ENCODE measurements at places on chromosomes 4 and X. TPM values are rescaled to one million over a fixed set of nuclear protein-coding genes. Genes with fewer than 3 reads are reported as not detected.

The GPRIN3 gene
- 0.06 TPM for total RNA-seq

The SPANXA2 gene
- not detected for total RNA-seq

The LGI2 gene
- not detected for total RNA-seq

The ZNF718 gene
- 8.9 TPM for total RNA-seq

The RPL10 gene
- 4,535 TPM for total RNA-seq

The DGAT2L6 gene
- not detected for total RNA-seq

The FUNDC1 gene
- 22.2 TPM for total RNA-seq

The SSX5 gene
- not detected for total RNA-seq

The SPACA5 gene
- not detected for total RNA-seq

DNA sequence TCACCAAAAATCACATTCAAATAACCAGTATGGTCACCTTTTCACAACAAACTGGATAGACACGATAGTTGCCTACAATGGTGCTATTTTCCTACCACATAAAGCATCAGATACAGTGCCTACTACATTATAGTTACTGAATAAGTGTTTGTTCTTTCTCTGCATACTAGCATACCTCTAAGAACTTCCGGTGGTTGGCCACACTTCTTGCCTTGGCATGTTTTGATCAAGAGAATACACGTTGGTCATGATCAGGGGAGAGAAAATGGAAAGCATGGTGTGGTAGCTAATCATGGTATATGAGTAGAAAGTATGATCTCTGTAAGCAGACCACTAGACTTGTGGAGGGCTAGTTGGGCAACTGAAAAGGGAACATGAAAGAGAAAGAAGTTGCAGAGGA is 322.8 kb upstream of the DIAPH2 start:
- no peak for DNase-seq

GRCh38 chr4:159141193-159141592 is 38.3 kb downstream of the RAPGEF2 start:
- DNase-seq = peak; percentile 86

DNA sequence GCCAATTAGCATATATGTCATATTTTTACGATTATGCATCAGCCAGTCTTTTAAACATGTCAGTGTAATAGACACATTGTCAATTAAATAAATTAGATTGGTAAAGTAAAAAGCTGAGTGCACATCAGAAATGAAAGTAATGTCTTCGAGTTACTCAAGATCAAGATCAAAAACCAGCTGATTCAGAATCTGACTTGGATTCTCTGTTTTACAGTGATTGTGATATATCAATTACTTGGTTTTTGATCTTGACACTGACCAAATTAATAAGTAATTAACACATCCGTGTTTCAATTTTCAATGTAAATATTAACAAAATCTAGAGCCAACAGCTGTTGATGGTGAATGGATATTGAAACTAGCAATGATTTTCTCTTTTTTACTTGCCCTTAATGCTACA is 311.6 kb downstream of the PDGFC start:
- DNase-seq = no peak

DNA sequence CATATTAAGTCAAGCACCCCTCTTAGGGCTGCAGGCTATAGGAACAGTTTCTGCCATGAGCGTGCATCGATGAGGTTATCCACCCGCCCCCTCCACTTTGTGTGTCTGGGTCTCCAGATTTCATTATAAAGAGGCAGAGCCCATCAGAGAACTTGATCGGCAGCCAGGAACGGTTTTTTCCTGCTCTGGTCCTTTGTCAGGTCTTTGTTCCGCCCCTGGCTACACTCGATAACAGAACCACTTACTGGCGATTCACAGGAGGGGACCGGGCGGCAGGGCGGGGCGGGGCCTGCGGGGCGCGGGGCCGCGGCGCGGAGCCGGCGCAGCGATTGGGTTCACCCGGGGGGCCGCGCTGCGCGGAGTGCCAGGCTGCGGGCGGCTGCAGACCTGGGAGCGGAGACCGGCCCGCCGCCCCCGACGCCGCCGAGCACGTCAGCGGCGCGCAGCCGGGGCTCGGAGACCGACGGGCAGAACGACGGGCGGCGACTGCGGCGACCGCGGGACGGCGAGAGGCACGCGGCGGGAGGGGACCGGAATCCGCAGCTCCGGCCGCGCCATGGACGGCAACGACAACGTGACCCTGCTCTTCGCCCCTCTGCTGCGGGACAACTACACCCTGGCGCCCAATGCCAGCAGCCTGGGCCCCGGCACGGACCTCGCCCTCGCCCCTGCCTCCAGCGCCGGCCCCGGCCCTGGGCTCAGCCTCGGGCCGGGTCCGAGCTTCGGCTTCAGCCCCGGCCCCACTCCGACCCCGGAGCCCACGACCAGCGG is at the start of gene SLC10A4:
TSS of gene SLC10A4 (plus strand) at position 338 of the 771 bp plus-strand sequence. CDS start at position 557, 219 bp downstream.
- no peak for DNase-seq

DNA sequence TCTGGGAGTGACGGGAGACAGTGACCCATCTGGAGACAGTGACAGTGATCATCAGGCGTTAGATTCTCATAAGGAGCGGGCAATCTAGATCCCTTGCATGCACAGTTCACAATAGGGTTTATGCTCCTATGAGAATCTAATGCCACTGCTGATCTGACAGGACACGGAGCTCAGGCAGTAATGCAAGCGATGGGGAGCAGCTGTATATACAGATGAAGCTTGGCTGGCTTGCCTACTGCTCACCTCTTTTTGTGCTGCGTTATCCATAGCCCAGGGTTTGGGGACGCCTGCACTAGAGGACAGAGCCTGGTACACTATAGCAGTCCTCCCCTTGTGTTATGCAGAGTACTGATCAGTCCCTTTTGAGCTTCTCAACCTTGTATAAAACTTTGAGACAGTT is 23.5 kb downstream of the NFKB1 start:
- DNase-seq = no peak

GRCh38 chrX:136204571-136204970 is 46.6 kb downstream of the MAP7D3 start:
- DNase-seq = peak; percentile 70

DNA sequence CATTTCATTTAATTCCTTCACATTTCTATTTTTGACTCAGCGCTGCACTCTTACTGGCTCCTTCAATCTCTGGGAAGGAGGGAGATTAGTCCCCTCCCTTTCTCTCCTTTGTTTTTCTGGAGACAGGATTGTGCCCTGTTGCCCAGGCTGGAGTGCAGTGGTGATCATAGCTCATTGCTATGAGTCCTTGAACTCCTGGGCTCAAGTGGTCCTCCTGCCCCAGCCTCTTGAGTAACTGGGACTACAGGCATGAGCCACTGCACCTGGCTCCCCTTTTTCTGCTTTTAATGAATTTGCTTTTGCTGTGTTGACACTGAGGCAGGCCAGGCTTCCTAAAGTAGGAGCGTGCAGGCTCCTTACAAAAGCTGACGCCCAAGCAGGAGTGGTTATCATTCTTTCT is 10.5 kb downstream of the TBC1D14 start:
- no peak for DNase-seq

DNA sequence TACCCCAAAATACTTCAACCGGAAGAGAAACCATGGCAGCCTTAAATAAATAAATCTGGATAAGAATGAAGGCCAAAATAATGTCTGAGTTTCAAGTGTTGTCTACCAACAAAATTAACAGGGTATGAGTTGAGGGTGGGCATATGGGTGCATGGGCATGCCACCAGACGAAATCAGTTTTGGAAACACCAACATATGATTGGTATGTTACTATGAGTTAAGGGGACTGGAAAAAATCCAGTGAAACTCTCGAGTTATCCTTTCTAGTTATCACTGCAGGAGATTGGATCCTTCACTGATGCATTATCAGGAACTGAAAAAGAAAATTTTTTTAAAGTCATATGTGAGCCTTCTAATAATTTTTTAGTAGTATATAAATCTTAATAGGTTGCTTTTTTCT is 32.4 kb downstream of the NOCT start:
- DNase-seq = no peak

- no peak for DNase-seq
Measured at GRCh38 chr4:112402098-112402497, 104.9 kb downstream of the ALPK1 start.

- peak; percentile 7 for DNase-seq
Measured at GRCh38 chr4:24094726-24095125, 204.9 kb upstream of the PPARGC1A start.

- DNase-seq = no peak
Measured at GRCh38 chrX:83108278-83108677, 399.8 kb upstream of the POU3F4 start.

DNA sequence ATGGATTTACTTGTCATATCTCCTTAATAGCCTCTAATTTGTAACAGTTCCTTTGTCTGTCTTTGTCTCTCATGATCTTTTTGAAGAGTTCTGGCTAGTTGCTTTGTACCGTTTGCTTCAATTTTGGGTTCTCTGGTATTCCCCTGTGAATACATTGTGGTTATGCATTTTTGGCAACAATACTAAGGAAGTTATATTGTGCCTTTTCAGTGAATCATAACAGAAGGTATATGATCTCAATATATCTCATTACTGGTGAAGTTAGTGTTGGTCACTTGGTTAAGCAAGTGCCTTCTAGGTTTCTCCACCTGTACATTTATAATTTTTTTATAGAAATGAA is 48.6 kb downstream of the DCLK2 start:
- peak; percentile 85 for DNase-seq

DNA sequence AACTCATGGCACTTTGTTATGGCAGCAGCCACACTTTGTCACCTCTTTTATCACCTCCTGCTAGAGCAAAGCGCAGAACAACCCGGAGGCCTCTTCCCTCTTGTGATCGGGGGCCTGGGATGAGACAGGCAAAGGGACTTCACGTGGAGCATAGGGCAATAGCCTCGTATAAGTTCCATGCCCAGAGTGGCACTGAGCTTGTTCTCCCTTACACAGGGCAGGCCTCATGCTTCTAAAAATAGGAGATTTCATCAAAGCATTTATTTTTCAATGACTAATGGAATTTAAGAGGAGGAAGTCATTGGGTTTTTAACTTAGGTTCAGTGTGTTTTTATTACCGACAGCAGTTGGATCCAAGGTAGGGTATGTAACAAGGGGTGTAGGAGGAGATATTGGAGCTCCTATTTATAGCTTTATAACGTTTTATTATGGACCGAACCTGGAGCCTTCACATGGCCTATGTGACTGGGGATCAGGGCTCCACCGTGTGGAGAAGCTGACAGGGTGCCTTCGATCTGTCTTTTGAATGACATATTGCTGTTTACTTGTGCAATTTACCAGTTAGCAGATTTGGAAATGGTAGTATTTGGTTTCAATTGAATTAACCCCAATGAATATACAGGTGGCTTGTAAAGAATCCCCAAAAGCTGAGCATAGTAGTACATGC is 93.8 kb downstream of the SLC2A9 start:
- DNase-seq = no peak

GRCh38 chr4:3858046-3858730 is 92.0 kb downstream of the ADRA2C start:
- DNase-seq = no peak

GRCh38 chr4:186924723-186925122 is 201.1 kb upstream of the FAT1 start:
- peak; percentile 51 for DNase-seq

- DNase-seq = no peak
Measured at GRCh38 chr4:169540774-169541173, 71.6 kb downstream of the NEK1 start.

GRCh38 chrX:74449937-74450330 is 28.6 kb downstream of the SLC16A2 start:
- peak; percentile 48 for DNase-seq

DNA sequence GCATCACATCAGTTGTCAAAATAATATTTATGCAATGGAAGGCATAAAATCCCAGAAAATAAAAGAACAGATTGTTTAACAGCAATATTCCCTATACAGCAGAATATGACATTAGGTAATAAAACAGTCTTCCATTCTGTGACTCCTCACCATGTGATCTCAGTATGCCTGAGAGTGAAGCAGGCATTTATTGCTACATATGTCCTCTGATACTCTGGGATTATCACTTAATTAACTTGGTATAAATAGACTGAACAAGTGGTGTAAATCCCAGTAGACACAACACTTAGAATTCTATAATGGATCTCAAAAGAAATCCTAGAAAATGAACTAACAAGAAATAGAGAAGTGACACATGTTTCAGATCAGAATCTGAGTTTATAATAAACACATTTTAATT is 841.3 kb downstream of the PDHA2 start:
- DNase-seq = no peak

DNA sequence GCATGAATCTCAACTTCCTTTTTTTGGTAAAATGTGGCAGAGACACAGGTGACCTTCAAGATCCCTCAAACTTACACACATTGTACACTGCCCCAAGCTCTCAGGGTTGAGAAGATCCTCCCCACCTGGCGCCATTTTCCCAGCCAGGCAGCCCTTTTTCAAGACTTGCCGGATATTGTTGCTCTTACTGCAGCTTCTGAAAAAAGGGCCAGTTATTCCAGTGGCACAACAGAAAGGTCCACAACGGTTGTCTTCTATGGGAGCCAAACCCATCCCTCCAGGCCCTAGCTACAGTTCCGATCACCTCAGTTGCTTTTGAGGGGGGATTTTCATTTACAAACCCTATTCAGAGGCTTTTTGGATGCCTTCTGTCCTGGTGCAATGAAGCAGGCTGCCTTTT is 101.1 kb downstream of the CHIC2 start:
- DNase-seq = no peak

- no peak for DNase-seq
Measured at GRCh38 chr4:74260036-74260435, 48.2 kb upstream of the EPGN start.

DNA sequence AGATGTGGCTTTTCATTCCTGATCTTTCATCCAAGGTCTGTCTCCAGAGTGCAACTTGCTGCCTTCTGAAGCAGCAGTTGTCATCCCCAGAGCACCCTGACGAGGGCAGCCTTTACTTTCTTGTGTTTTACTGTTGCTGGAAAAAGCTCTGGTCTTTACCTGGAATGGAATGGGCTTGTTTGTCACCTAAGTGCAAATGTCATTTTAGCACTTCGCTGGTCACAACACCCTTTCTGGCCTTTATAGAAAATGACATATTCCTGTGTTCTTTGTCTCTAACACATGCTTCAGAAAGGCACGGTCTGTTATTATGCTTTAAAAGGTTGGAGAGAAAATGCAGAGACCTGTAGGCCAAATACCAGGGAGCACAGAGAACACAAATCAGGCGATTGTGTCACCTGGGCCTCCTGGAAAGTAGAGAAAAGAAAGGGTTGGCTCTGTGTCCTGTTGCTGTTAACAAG is 332.7 kb upstream of the IGFBP7 start:
- DNase-seq = peak; percentile 1

GRCh38 chr4:152673489-152673888 is 6.3 kb downstream of the TMEM154 start:
- no peak for DNase-seq

DNA sequence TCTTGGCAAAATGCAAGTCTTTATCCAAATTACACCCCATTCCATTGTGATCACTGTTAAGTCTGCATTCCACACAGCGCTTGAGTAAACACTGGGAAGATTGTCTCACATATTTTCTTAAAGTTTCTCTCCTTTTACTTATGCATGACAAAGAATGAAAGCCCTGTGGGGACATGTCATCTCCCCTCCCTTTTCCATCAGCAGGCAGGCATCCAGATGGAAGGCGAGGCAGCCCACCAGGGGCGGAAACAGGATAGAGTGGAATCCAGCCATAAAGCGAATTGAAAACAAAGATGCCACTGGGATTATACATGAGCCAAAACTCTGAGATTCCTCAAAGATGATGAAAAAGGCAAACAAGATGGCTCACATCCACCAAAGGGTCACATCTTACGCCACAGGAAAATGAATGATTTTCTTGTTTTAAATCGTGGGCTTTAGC is 78.2 kb downstream of the AFAP1 start:
- DNase-seq = peak; percentile 76

- no peak for DNase-seq
Measured at GRCh38 chr4:40308528-40309122, 26.5 kb upstream of the CHRNA9 start.

Data from LHCN-M2 (cell line).